Fibroblast of upper back skin (primary cell): ENCODE measurements at places on chromosomes 12 and 14.

DNA sequence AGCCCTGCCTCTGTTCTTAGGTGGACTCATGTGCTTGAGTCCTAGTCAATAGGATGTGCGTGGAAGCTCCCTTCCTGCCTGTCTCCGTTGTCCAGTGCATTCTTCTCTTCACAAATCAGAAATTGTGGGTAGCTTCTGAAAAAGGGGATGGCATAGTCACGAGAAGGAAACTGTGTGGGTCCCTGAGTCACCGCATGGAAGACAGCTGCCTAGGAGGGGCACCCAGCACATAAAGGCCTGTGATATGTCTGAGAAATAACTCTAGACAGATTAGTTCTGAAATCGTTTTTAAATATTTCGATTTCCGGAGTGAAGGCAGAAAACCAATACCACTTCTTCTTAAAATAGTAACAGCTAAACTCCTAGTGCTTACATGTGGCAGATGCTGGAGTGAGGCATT is 974.4 kb downstream of the BCL11B start:
- no peak for DNase-seq

GRCh38 chr14:65198346-65198745 is 96.0 kb upstream of the MAX start:
- no peak for DNase-seq

DNA sequence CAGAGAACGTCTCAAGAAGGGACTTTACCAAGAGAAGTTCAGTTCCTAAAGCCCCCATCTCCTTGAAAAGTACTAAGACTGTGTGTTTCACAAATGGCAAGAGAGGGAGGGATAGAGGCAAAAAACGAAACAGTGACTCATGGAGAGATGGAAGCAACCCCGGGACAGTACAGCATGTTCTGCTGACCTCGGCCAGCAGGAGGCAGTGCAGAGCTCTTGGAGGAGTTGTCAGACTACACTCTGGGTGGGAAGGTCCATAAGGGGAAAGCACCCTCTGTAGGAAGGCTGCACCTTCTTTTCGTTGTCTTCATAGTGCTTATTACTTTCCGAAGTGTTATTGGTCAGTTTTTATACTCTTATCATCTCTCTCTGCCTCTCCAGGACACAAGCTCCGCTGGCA is 525.2 kb upstream of the CCDC196 start:
- DNase-seq: peak; percentile 37

- peak; percentile 20 for DNase-seq
These were observed 241.6 kb upstream of the TMTC1 start for GRCh38 chr12:30025317-30025716.

DNA sequence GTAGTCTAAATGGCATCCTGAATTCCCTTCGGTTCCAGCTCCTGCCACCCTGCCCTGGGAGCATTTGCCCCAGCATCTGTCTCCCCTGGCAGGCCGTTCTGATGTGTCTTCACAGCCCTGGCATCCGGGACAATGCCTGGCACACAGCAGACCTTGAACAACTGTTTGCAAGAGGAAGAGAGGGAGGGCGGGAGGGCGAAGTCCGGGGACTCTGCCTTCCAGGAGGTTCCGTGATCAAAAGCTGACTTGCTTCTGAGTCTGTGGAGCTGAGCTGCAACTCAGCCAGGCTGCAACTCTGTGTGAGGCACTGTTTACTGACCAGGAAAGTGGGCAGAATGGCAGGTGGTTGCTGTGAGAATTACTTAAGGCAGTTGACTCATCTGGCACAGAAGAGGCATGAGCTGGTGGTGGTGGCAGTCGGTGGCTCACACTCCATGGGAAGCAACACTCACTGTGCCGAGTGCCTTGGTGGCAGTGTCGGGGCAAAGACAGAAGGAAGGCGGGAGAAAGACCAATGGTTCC is 61.1 kb upstream of the DLK1 start:
- no peak for DNase-seq

- peak; percentile 82 for DNase-seq
These were observed 74.3 kb downstream of the TRHDE start for GRCh38 chr12:72346363-72346944.

DNA sequence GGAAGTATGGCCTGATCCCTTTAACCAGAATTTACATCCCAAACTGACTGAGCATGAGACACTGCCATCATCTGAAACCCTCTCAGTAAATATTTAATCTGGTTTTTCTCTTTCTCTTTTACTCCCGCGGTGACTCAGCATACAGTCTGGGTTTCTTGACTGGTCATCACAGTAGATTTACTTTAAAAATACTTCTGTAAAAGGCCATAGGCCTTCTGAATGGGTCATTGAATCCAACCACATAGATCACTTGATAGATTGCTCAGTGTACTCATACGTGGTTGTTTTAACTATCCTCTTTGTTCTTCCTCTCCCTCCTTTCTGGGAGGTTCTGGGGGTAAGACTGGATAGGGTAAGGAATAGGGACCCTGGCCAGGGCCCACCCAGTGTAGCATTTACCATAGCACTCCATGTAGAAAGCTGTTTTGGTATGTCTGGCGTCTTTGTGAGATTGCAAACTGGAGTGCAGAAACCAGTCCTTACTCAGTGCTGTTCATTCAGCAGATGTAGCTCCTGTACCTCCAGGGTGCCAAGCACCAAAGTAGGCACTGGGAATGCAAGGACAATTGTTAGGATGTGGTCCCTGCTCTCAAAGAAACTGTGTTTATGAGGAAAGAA is 165.7 kb downstream of the SRGAP1 start:
- peak; percentile 77 for DNase-seq
